ENCODE measurements at places on chromosomes 2 and 18.

DNA sequence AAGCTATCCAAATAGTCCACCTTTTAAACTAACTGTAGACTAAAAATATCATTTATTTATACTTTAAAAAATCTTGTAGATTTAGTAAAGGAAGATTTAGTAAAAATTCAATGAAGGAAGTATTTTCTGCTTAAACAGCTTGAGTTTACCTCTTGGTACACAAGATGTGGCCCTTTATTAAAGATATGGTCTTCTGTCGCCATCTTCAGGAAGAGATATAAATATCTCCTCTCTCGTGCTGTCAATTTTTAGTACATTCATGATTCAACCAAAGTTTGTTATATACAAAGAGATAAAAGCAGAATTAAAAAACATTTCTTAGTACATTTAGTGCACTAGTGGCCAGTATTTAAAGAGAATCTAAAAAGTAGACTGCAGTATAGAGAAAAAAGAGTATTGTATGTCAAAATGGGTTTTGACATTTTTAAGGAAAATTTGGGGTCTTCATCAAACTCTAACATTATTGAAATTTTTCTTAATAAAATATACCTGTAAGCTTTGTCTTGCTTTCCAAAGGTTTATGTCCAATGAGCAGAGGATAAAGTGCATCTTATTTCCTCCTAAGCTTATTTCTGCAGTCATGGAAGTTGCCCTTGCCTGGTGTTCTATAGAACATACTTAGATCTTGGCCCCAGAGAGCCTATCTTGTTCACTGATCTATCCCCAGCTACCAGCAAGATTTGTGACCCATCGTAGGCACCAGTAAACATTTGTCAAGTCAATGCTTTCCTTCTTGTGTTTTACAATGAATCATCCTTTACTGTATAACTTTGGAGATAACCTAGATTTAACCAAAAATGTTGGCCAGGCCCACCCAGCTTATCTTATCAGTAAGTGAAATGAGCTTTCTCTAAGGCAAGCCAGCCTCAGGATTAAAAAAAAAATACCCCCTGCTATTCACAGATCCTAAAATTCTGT, 18.5 kb upstream of the EML6 start:
- peak; percentile 69 for DNase-seq

GRCh38 chr18:61618816-61619215, 274.0 kb downstream of the RNF152 start:
- no peak for DNase-seq

DNA sequence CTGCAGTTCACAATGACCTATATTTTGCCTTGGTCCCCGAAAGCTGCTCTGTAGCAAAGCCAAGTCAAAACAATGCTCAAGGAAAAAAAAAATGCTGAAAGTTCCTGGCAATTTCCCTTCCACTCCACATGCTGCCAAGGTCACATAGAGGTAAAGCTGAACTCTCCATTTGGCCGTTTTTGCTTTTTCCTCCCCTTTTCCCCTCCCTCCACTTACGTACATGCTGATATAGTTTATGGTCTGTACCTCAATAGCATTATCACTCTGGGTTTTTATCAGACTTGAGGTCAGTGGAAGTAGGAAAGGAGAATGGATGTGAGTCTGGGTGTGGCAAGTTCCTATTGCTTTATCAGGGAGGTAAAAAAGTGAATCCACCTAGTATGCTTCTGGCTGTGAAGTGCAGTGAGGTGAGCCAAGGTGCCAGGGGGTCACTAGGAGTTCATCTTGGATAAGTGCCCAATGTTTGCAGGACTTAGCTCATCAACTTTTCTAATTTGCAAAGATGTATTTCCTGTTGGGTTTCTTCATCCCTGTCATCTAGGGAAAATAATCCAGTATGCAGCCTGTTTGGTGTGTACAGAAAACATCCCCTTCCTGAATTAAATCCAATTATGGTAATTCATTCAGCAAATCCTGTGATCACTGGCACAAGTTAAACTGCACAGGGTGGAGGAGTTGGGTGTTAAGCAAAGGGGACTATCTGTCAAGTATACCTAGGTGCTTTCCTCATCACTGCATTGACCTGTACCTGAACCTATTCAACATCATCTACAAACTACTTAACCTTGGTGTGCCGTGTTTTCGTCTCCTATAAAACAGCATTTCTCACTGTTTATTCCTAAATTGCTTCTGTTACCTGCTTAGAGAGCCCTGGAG, 124.3 kb upstream of the CYP26B1 start:
- no peak for DNase-seq

DNA sequence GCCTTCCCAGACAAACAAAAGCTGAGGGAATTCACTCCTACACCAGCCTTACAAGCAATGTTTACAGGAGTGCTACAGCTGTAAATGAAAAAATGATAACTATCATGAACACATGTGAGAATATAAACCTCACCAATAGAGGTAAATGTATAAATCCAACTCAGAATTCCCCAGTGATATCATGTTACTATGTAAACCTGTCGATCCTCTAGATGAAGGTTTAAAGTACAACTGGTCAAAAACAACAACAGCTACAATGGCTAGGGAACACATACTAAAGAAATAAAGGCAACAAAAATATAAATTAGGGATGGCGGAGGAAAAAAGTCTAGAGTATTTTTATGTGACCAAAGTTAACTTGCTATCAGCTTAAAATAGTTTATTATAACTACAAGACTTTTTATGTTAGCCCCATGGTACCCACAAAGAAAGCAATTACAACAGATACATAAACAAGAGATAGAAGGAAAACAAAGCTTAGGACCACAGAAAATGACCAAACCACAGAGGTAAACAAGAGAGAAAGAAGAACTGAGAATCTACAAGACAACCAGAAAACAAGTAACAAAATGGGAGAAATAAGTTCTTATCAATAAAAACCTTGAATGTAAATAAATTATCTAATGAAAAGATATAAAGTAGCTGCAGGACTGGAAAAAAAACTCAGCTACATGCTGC, 8.3 kb downstream of the CERKL start:
- DNase-seq, result no peak

DNA sequence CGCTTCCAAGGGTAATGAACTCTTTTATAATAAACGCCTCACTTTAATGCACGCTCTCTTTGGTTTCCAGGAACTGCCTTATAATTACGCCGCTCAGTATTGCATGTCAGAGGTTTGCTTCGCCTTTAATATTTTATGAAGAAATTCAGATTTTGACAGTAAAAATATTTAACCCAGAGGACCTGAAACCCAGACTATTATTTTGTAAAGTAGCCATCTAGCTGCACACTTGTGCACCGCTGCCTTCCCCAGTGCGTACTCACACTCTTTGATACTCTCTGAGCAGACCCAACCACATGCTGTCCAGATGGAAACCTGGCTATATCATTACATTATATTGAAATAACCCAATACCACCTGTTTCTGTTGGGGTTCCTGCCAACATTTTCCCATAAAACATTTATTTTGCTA, 270.1 kb downstream of the C1D start:
- DNase-seq, result no peak

DNA sequence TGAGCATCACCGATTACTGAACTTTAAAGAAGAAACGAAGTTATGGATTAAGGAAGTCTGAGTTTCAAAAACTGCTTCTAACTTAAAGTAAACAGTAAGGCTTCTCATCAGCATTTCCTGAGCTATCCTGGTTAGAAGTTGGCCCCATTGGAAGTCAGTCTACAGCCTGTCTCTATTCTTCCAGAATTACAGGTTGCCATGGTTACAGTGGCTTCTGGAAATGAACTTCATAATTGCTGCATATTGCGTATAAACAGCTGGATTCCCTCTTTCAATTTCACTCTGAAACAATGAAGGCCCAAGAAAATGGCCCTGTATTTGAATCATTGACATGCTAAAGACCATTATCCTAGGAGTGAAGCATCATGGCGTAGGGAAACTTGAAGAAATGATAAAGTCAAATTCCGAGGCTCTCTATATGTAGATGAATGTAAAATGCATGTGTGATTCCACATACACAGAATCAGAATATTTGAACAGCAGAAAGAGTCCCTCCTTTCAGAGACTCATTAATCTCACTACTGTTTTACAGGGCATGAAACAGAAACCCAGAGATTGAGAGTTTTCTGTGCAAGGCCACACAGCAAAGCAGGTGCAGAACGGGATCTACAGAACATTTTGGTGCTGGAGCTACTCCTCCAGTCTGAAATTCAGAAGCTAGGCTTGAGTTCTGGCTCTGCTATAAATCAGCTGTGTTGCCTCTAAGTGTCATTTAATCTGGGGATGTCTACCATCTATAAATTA, 856.4 kb upstream of the CELF4 start:
- no peak for DNase-seq

DNA sequence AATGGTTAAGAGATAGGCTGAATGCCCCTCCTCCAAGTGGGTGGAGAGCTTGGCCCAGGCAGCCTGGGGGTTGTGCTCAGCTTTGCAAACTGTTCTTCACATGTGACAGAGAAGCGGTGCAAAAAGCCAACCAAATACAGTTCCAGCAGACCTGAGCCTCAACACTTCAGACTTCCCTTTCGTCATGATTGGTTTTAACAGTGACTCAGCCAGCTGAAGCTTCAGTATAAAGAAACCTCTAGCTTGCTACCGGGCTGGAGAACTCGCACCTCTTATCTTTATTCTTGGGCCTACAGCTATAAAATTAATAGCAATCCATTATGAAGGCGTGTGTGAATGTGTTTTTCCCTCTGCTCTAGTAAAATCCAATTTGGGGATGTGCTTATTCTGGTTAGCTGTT, 20.0 kb downstream of the SETBP1 start:
- DNase-seq, result peak; percentile 46

DNA sequence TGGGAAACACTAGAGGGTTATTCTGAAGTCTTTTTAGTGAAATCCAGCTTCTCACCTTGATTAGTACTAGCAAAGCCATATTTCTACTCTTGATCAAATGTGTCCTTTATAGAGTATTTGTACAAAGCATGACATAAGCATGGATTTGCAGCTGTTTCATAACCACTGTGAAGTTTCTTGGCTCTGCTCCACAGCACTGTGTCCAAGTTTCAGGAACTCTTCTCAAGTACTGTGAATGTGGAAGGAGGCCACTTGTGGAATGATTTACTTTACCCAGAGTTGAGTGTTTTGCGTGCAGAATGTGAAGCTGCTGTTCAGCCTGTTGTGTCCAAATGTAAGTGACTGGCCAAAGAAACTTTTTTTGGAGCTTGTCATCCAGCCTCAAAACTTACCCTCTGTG, 16.2 kb upstream of the MAPRE2 start:
- no peak for DNase-seq

Data from CD4-positive, alpha-beta T cell treated with Interleukin-12 subunit alpha and Interleukin-12 subunit beta, for 1 hour (primary cell).